Islet precursor cell (in vitro differentiated cells): ENCODE measurements at places on chromosomes 13 and 19.

GRCh38 chr19:1237027-1237659, 662 bp downstream of the CBARP start:
- no peak for DNase-seq

DNA sequence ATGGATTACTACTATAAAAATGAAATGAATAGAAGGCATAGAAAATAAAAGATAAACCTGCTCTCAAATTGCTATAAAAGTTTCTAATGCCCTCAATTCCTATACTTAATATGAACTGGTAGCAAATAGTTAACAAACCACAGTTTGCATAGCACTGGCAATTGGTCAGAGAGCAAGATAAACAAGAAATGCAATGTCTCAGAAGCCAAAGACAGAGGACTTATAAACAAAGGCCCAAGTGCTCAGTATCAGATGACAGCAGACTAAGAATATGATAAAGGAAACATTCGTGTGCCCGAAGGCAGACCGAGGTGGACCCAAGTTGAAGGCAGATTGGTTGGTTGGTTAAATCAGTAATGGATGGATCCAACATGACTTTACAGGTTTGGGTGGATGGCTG, 50.6 kb downstream of the IPO5 start:
- DNase-seq, result no peak

- no peak for DNase-seq
These were observed 39.6 kb downstream of the LHFPL6 start for GRCh38 chr13:39563470-39563735.

DNA sequence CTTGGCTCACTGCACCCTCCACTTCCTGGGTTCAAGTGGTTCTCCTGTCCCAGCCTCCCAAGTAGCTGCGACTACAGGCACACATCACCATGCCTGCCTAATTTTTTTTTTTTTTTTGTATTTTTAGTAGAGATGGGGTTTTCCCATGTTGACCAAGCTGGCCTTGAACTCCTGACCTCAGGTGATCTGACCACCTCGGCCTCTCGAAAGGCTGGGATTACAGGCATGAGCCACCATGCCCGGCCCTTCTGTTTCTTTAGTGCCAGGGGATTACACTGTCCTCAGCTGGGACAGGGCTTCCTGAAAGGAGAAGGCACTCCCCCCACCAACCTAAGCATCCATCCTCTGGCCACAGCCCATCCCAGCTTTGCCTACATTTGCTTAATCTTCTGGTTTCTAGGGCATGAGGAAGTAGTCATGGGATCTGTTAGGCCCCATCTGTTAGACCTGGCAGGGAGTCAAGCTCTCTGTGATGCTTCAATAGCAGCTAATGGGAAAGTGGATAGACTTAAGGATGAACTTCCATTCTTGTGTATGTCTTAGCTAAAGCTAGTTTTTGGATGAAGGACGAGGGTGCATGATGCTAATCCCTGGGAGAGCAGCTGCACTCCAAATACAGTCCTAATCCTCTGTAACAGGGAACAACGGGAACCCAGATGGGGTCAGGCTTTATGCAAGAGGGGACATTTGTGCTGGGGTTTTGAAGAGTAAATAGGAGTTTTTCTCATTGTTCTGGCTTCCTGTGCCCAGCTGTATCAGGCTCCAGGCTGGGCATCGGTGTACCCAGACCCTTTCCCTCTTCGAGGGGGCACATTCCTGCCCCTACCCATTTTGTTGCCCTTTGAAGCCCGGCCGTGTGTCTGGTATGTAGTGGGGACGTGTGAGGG, 2.6 kb downstream of the VAV1 start:
- DNase-seq, result no peak

DNA sequence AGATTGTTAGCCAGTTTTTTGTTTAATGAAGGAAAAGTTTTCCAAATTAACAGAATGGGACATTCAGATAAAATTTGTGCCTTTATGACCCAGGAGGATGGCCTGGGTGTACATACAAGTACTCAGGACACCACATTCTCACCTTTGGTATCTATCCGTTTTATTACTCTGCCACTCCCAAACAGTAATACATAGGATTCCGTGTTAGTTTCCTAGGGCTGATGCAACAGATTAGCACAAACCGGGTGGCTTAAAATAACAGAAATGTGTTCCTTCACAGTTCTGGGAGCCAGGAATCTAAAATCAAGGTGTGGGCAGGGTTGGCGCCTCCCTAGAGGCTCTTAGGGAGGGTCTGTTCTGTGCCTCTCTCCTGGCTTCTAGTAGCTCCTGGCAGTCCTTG, 129.9 kb downstream of the GGACT start:
- DNase-seq, result no peak

GRCh38 chr19:9073806-9074205, 13.1 kb upstream of the OR1M1 start:
- DNase-seq, result no peak

DNA sequence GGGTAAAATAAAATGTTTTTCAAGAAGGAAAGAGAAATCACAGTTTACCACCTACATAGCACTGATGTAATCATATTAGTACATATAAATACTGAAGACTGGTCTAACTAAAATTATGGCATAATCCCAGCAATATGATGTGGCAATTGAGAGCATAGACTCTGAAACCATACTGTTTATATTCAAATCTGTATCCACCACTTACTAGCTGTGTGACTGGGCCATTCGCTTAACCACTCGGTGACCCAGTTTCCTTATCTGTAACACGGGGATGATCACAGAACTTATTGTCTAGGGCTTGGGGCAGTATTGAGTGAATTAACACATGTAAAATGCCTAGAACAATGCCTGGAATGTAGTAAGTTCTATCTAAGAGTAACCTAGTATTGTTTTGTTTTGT, 13.1 kb upstream of the GTF3A start:
- no peak for DNase-seq

DNA sequence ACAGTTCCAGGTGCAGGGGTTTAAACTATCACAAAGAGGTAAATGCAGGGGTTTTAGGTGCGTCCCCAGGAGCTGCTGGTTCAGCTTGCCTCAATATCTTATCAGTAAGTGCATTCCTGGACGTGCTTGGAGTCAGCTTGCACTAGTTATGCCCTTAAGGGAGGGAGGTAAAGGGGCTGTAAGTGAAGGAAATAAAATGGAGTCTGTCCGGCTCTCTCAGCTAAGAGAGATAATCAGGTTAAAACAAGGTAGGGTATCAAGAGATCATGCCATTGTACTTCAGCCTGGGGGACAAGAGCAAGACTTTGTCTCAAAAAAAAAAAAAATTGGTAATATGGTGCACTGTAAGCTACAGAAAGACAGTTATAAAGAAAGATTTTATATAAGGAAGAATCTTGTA, 69.7 kb downstream of the ZNF100 start:
- no peak for DNase-seq

- no peak for DNase-seq
These were observed 1.1 kb upstream of the CBLC start for GRCh38 chr19:44776402-44777096.

DNA sequence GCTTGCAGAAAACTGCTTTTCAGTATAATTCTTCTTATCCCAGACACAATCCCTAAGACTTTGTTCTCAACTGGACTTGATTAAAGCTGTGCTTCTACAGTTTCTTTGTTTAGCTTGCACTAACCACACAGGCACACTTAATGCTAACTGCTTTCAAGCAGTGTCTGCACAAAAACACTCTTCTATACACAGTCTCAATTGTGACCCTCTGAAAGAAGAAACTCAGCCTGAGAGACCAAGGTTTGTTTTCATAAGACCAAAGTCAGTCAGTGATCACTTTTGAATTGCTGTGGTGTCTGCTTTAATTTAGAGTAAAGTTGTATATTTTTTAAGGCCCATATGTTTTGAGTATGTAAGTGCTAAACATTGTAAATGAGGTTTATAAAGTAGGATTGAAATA, 431.2 kb downstream of the KCTD12 start:
- no peak for DNase-seq

- DNase-seq, result no peak
These were observed 376.7 kb downstream of the LIG4 start for GRCh38 chr13:107838588-107839161.

GRCh38 chr19:9667898-9668297, 7.0 kb downstream of the ZNF562 start:
- DNase-seq, result no peak

- no peak for DNase-seq
These were observed 237.4 kb downstream of the LMO7 start for GRCh38 chr13:75873494-75873893.

DNA sequence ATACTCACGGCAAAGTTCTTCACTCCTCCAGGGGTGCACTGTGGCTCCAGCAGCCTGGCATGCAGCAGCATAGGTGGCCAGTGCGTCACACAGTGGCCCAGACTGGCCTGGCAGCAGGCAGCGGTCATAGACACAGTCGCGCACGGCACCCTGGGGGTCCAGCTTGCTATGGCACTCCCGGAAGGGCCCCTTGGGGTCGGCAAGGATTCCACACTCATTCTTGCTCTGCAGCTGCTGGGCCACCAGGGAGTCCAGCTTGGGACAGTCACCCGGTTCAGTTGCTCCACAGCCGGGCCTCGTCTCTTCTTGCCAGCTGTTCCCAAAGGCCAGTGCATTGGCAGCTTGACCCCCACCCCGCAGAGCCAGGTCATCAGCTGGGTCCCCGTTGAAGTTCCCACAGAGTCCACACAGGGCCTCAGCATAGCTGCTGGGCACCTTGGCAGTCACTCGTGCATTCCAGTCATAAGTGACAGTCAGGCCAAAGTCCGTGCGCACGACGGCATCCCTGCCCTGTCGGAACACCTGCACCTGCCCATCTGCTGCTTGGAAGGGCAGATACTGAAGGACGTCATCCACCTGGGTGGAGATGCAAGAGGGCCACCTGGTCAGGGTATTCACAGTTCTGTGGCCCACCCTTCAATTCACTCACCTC, 20.6 kb downstream of the FCGBP start:
- peak; percentile 48 for DNase-seq

- no peak for DNase-seq
These were observed 199.6 kb downstream of the UQCRFS1 start for GRCh38 chr19:29013325-29013724.

DNA sequence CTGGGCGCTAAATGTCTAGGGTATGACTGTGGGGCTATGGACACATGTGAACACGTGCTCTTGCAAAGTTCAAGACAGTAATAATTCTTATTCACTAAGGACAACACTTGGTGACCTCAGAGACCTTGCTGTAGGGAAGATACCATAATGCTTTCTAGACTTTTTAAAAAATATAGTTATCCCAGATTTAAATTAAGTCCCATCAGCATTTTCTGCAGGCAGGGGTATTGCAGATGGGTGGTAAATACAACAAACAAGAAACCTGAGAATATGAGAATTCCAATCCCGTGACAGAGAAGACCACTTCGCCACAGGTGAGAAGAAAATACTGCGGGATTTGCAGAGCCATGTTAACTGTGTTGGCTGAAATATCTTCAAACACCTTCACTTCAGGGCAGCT, 65.2 kb downstream of the SLC15A1 start:
- no peak for DNase-seq

- peak; percentile 66 for DNase-seq
These were observed 8.0 kb downstream of the RGCC start for GRCh38 chr13:41465241-41465847.

DNA sequence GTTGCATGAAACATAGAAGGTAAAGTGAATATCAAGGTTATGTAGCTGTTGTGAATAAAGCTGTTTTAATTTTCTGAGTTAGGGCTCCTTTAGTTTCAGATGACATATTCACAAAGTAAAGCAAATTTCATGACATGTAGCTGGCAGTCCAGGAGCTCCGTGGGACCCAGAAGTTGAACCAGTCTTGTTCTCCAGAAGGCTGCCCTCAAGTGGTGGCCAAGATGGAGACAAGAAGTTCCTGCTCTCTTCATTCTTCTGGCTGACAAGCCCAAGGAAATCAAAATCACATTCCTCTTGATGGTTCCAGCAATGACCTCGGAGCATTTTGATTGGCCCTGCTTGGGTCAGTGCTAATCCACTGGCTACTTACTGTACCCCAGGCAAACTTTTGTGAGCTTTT, 128.7 kb downstream of the LIG4 start:
- peak; percentile 57 for DNase-seq

DNA sequence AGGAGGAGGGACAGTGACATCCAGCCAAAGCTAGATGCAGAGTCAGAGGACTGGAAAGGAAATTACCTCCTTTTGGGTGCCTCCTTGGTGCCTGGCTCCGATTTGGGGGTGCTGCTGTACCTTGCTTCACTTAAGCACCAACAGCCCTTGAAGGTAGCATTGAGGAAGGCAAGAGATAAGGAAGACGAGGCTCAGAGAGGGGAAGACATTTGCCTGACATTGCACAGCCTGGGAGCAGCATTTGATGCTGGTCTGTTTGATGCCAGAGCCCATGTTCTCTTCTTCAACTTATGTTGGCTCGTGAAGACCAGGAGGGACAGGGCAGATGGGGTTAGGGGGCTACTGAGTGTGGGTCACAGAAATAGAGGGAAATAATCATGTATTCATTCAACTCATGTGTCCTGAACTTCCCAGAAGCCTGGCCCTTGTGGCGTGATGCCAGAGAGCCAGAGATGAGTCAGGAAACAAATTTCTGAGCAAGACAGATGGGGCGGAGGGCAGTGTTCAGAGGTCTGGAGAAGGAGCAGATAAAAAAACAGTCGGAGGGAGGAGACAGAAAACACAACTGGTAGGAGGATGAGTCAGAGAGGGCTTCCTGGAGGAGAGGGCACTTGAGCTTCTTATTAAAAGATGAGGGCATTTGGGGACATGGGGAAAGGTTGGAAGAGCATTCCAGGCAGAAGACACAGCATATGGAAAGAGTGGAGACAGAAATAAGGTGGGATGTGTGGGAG, 3.0 kb upstream of the C19orf81 start:
- DNase-seq, result peak; percentile 82

- peak; percentile 83 for DNase-seq
These were observed 572.8 kb downstream of the PCDH9 start for GRCh38 chr13:66657165-66657881.

DNA sequence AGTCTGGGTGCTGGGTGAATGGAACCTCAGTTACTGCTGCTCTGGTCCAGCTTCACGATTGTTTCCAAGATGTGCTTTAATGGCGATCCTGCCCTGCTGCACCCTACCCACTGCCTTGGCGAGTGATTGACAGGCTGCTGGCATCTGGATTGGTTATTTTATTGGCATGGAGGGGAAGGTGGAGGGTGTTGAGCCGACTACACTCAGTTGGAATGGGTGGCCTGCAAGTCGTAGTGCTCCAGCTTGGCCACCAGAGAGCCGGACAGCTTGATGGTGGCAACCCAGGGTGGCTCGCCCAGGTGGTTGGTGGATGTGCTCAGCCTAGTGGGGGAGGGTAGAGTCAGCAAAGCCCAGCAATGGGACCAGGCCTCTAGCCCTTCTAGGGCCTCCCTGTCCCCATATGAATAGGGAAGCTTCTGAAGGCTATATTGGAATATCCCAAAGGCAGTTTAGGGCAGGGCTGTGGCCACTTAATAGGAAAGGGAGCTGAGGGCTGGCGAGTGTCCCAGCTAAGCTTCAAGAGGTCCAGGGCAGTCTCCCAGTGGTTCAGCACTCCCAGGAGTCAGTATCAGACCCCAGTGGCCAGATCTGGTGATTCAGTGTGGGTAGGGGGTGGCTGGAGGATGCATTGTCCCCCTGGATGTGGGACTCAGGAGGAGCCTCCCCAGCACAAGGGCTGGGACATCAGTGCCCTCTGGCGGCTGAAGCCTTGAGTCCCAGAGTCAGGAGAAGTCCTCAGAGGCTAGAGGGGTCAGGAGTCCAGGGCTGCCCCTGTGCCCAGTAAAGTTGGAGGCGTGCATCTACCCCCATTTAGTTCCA, 3.4 kb downstream of the GGN start:
- DNase-seq, result peak; percentile 76
